ENCODE measurements at places on chromosomes 3 and 15. TPM values are rescaled to one million over a fixed set of nuclear protein-coding genes. Genes with fewer than 3 reads are reported as not detected.
A peak's percentile ranks its signal among the peaks of the same experiment; 100 is the strongest.

DNA sequence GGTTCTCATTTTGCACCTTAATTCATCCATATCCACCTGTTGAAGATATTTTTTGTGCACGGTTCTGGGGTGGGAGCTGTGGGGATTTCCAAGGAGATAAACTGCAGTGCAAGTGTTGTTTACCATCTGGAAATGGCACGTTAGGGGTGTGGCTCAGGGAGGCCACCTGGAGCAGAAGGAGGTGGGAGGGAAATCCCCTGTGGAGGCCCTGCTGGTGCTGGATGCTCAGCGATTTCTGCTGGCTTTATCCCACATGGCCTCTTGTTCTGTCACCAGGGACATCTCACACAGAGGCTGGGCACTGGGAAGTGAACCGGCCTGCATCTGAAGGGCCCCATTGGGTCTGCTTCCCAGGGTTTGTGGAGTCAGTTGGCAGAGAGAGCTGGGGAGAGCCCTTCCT, 24.3 kb downstream of the TRPM1 start:
- no peak for DNase-seq

DNA sequence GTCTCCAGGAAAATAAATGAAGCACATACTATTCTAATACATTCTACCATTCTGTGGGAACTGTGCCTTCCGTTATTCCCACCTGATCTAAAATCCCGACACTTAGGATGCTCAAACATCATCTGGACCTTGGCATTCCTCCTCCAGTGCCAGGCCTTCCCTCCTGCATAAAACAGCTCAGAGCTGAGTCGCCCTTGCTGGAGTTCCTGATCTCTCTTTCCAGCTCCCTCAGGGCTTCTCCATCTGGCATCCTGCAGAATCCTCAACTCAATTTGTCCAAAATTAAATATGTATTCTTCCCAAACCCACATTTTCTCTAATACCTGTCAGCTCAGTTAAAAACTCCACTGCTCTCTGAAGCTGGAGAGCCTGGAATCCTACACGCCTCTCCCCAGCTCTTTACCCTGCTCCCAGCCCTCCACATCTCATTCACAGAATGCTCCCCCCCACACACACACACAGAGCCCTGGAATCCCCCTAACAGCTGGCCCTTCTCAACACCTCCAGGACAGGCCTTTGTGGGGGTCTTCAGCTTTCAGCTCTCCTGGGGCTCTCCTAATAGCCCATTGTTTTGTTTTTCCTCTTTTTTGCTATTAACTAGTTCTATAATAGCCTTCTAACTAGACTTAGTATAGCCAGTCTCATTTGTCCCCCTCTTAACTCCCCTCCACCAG, 78.5 kb downstream of the HMG20A start:
- DNase-seq, result no peak

DNA sequence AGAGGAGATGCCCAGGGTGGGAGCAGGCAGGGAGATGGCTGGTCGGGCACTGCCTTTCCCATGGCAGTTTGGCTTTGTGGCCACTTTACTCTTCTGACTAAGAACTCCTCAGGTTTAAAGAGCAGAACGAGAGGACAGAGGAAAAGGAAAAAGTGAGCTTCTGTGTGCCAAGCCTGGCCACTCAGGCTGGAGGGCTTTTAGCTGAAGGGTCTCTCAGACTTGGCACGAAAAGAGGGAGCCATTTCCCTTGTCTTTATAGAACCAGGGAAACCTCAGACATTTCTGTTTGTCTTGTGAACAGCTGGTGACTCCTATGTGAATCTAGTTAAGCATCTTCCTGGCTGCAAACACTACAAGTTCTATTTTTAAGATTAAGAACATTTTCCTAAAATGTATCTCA, 23.3 kb upstream of the PSMD6 start:
- DNase-seq, result no peak

GRCh38 chr3:50239649-50240048, 3.6 kb downstream of the GNAI2 start:
- DNase-seq, result no peak

Gene SERPINI2
- 2.5 TPM for total RNA-seq

Gene ATR
- 39.1 TPM for total RNA-seq

- no peak for DNase-seq
Observed at GRCh38 chr3:20701641-20702040, 515.6 kb upstream of the SGO1 start.

DNA sequence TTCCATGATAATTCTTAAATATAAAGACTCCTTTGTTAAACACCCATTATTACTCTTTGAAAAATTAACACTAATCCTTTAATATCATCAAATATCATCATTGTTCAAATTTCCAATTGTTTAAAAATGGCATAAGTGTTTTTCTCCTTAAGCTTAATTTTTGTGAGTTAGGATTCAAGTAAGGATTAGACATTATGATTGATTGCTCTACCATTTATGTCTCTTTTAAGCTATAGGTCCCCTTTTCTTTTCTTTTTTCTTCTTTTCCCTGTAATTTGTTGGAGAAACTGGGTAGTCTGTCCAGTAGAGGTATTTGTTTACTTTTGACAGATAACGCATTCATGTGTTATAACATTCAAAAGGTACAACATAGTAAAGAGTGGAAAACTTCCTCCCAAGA, 9.1 kb downstream of the ABHD2 start:
- no peak for DNase-seq

DNA sequence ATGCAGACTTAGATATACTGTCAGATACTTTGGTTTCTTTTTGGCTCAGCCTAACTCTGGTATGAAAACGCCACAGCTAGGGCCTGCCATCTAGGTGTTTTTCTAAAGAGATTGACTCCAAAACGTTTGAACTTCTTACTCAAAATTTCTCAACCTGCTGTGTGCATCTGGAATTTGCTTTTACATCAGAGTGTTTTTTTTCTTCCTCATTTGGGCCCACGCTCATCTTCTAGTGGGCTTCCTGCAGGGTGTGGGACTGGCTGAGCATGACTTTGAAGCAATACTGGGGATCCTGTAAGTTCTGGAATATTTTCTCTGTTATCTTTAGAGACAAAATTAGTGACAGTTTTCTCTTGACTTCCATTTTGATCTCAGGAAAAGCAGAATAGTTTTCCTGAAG, 117.8 kb downstream of the NR1D2 start:
- DNase-seq, result no peak

Gene TLR9
- total RNA-seq, result not detected

DNA sequence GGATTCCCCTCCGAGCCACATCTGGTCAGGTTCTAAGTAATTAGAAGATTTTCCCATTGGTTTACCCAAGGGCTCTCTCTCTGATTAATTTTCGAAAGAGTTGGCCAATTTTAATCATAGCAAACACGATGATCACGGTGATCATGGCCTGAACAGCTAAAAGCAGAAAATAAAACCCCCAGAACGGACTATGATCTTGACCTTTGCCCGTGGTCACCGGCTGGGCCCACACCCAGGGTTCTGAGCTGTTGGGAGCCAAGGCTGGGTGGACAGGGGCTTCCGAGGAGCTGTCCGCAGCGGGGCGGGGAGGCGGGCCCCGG, 2.6 kb downstream of the GP5 start:
- no peak for DNase-seq

GRCh38 chr3:152780553-152780952, 54.4 kb upstream of the P2RY1 start:
- DNase-seq, result no peak

DNA sequence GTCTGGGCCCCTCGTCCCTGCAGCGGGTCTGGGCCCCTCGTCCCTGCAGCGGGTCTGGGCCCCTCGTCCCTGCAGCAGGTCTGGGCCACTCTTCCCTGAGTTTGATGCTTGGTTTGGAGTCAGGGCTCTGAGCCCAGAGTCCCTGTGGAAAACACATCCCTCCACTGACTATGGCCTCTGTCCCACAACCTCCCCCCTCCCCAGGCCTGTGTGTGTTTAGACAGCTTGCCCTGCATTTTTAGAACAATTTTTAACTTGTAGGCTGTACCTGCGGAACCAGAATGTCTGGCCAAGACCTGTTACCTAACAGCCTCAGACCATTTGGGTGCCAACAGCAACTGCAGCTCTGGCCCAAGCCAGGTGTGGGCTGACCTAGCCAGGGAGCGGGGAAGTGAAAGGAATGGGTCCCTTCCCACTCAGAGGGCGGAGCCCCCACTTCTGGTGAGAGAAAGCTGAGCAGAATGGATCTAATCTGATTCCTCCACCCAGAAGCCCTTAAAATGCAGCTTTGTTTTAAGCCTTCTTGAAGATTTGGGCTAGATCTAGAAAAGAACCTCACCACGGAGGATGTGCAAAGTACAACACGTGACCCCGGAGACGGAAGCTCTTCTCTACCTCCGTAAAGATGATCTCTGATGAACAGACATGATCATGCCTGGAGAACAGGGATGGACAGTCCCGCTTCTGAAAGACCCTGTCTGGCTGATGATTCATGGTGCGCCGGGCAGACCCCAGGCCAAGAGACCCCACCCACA, 60.5 kb upstream of the TFRC start:
- no peak for DNase-seq

DNA sequence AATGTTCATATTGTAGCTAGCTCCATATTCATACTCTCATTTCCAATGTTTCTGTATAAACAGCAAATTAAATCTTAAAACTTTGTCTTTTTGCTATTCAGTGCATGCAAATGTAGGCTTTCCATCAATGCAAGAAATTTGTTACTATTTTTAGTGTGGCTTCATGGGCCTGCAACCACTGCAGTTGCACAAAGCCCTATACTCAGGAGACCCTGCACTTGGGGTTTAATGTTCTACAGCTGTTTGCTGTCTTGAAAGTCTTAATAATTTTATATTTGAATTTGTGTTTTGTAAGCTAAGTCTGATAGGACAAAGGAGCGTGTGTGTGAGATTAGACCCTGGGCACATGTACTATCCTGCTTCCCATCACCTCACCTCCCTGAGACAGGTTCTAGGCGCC, 9.6 kb downstream of the PYDC2 start:
- no peak for DNase-seq

- no peak for DNase-seq
Observed at GRCh38 chr15:42239528-42240182, 31.6 kb upstream of the VPS39 start.

- DNase-seq, result peak; percentile 28
Observed at GRCh38 chr15:93332168-93332553, 243.2 kb upstream of the RGMA start.

Gene CSPG5
- total RNA-seq, result 3.4 TPM

Gene AHSG
- total RNA-seq, result not detected
